ENCODE measurements at places on chromosomes 6 and 20. TPM values are rescaled to one million over a fixed set of nuclear protein-coding genes. Genes with fewer than 3 reads are reported as not detected.

Gene METTL24
- not detected for total RNA-seq

Gene ACOT13
- 30.1 TPM for total RNA-seq

Gene CALHM5
- 0.10 TPM for total RNA-seq

Gene DACT2
- 0.40 TPM for total RNA-seq

Gene SLC22A16
- not detected for total RNA-seq

Gene SLPI
- 10.5 TPM for total RNA-seq

Gene PCSK2
- not detected for total RNA-seq

Gene ARFGEF3
- 0.70 TPM for total RNA-seq

Gene PLCB1
- total RNA-seq = 0.54 TPM

All from A549 treated with DMSO at 1 μM for 4 hours (cell line).